Frontal cortex (tissue), 4 donors: ENCODE measurements at places on chromosomes 3 and 15.

GRCh38 chr3:139296141-139296718 lies 47.6 kb upstream of the MRPS22 start:
- DNase-seq, result no peak

GRCh38 chr3:18217507-18218174 lies 207.5 kb downstream of the SATB1 start:
- DNase-seq, result no peak

DNA sequence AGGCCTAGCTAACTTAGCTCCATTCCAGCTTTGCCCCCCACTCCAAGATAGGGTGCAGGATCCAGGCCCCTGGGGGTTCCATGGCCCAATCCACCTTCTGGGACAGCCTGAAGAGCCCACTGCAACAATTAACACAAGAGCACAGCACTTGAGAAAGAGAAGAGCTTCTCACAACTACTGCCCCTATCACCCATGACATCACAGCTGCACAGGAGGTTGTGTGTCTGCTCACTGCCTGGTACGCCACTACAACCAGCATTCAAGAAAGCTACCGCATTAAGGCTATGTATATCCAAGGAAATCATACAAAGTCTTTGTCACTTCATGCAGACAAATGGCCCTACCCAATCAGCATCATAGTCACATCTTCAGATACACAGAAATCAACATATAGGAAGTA lies 62.0 kb downstream of the MYO5A start:
- no peak for DNase-seq

DNA sequence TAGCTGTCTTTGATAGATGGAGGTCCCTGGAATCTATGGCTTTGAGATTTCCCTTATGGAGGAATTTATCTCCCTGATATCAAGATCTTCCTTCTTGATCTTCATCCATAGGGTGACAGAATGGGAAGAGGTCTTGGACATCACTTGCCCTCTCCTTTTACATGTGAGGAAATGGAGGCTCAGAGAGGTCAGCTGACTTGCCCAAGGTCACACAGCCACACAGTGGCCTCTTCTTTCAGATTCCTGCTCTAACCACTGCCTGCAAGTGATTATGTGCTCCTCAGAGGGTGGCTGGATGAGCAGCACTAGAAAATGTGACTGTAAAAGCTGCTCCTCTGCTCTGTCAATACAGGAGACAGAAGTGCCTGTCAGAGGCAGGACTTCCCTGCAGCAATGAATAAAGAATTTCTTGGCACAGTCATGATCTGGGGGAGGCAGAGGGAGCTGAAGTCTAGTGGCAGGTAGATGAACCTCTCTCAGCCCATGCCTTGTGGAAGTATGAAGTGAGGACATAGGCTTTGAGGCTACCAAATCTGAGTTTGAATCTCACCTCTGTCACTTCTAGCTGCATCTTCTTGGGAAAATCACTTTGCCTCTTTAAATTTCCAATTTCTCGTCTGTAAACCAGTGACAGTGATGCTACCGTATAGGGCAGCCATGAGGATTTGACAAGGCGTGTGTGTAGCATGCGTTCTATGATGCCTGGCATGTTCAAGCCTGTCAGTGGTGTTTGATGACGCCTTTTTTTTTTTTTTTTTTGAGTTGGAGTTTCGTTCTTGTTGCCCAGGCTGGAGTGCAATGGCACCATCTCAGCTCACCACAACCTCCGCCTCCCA lies 12.0 kb downstream of the SSUH2 start:
- no peak for DNase-seq

GRCh38 chr3:72242326-72242725 lies 457.4 kb upstream of the PROK2 start:
- no peak for DNase-seq

DNA sequence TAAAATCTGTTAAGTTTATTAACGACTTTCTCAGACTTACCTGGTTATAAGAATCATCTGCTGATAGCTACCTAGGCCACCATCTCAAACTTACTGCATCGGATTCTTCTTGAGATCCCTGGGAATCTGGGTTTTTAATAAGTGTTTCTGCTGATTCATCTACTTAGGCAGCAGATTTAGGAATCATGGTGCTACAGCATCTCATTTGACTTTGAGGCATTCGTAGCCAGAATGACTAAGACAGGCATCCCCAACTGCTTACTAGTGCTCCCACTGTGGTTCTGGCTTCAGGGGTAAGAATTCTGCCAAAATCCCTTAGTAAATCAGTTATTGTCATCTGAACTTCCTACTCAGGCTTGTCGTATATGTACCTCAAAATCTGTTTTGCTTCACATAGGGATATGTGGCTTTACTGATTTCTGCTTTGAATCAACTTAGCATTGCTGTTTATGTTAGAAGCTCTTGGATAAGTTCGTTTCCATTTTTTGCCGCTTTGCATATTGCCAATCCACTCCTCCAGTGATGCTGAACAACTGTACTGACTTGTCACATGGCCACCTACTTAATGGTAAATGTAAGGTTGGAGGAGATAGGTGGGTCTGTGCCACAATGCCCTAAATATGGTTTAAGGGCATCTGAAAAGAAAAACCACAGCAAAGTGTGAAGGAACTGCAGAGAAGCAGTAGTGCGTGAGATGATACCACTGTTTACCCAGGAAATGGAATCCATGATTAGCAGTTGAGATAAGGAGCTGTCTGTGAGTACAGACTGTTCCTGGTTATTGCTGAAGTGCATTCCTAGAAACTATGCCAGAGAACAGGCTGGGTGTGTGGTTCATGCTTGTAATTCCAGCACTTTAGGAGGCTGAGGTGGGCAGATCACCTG lies 60.3 kb downstream of the MAP6D1 start:
- no peak for DNase-seq
